ENCODE measurements at places on chromosomes 1 and 21. TPM values are rescaled to one million over a fixed set of nuclear protein-coding genes. Genes with fewer than 3 reads are reported as not detected.

The NBPF14 gene
- total RNA-seq = 26.3 TPM

The CD48 gene
- not detected for total RNA-seq

The IRF6 gene
- 99.7 TPM for total RNA-seq

The KIAA0040 gene
- total RNA-seq = 9.7 TPM

The F3 gene
- 152 TPM for total RNA-seq
